ENCODE measurements at places on chromosomes 2 and 18.

DNA sequence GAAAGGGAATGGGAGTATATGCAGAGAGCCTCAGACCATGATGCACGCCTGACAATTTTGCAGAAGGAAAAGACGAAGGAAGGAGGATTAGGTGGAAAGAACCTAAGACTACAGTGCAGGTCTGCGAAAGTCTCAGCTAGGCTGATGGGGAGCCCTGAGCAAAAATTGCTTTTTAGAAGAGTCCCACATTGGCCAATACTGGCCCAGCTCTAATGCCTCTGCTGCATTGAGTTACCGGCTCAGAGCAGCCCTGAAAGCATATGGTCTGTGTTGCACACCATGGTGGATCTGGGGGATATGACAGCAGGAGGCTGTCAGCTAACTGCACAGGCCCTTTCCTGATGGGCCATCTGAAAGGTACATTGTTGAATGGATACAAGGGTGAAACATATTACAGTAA, 48.3 kb upstream of the CAVIN2 start:
- DNase-seq: no peak

GRCh38 chr2:55355451-55355850, 64.2 kb downstream of the CCDC88A start:
- DNase-seq: no peak

DNA sequence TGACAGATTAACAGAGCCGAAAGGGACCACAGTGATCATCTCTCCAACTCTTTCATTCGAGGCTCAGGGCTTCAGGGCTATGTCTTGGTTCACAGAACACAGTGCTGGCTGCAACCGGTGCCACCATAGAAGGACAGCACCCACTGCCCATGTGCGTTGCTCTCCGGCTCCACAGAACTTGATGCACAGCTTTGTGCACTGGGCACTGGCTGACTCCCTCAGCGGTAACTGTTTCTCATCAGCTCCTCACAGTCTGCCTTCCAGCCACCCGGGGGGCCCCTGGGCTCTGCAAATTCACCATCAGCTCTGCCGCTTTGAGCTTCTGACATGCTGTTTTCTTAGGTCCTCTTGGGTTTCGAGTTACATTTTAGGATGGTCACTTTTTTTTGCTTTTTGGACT, 124.3 kb upstream of the RAB12 start:
- DNase-seq: no peak

- DNase-seq: no peak
Observed at GRCh38 chr18:31247574-31248199, 70.3 kb upstream of the DSG1 start.

- DNase-seq: no peak
Observed at GRCh38 chr2:101974663-101975062, 17.1 kb upstream of the IL1R2 start.

DNA sequence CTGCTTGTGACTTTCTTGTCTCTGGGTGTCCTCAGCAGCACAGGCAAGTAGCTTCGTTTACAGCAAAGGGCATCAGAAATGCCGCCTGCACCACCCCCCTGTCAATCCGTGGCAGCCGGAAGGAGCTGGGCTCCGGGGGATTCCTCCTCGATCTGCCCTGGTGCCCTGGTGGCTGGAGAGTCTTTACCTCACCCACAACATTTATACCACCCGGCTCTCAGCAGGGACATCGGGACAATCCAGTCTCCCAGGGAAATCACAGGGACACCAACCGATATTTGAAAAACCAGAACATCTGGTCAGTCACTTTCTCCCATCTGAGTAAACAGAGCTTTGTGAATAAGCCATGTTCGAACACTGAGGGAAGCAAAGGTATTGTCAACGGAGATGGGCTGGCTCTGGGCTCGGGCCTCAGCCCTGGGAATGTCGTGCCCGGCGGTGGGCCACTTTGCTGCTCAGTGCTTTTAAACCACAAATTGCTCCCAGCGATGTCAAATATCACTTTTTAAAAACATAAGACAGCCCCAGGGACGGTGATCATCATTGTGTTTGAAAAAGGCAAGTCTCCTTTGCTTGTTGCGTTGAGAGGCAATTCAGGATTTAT, 210.0 kb upstream of the SALL3 start:
- DNase-seq: no peak

GRCh38 chr18:59835605-59836379, 64.0 kb upstream of the PMAIP1 start:
- DNase-seq: no peak

DNA sequence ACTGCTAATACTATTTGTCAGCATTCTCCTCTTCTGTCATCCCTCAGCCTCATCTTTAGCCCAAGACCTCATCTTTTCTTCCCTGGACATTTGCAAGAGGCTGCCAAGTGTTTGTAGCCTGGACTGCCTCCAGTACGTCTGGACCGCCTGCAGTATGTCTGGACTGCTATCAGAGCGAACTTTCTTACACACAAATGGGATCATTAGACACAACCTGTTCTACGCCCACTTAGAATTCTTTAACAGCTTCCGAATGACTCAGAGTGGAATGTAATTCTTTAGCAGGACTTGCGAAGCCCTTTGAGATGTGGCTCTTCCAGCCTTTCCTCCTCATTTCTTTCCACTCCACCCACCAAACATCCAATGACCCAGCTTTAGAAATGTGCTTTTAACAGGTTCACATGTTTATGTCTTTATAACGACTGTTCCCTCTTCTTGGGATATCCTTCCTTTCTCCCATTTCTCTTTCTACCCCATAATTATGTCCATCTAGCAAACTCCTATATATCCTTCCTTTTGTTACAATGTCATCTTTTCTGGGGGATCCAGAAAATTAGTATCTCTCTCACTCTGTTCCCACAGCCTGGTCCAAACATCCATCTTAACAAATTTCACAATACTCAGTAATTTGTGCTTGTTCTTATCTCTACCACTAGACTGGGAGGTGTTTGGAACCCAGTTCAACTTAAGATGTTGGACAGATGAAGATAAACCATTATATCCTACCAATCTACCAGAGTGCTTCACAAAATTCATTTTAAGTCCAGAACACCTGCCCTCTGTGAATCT, 171.3 kb upstream of the PGAP1 start:
- DNase-seq: no peak

DNA sequence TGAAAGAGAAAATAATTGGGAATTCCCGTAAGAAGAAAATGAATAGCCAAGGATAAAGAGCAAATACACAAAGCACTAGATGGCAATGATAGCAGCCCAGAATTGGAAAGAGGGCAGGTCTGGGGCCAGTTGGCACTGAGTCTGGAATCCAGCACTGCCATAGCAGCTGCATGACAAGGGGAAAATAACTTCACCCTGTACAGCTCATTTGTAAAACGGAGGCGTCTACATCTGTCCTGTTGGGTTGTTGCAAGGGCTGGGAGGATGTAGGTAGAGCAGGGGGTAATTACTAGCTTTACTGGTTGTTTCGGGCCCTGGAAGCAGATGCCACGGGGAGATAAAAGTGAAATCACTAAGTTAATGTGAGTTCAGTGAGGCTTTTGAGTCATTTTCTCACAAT, 110.0 kb upstream of the RASGRP3 start:
- no peak for DNase-seq

- DNase-seq: no peak
Observed at GRCh38 chr2:64635976-64636911, 17.5 kb downstream of the SERTAD2 start.

DNA sequence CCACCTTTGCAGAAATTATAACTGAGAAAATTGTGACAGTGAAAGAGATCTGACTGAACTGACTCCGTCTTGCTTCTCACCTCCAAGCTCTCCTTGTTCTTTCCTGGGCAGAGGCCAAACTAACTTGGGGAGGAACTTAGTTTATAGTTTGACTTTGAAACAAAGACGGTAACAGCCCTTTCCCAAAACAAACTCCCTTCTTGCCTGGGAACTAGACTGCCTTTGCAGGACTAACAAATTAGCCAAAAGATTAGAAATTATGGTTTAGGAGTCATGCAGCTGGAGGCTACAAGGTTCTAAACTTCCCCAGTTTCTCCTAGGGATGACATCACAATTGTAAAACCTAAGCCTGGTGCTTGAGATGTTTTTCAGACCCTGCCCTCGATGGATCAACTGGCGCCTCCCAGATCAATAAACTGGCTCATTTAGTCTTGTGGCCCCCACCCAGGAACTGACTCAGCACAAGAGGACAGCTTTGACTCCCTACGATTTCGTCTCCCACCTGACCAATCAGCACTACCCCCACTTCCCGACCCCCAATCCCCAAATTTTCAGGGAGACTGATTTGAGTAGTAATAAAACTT, 137.7 kb downstream of the ALPK2 start:
- no peak for DNase-seq

GRCh38 chr2:15560140-15560987, 770 bp downstream of the NBAS start:
- no peak for DNase-seq

- DNase-seq: no peak
Observed at GRCh38 chr18:10455726-10456453, 1.5 kb downstream of the APCDD1 start.

DNA sequence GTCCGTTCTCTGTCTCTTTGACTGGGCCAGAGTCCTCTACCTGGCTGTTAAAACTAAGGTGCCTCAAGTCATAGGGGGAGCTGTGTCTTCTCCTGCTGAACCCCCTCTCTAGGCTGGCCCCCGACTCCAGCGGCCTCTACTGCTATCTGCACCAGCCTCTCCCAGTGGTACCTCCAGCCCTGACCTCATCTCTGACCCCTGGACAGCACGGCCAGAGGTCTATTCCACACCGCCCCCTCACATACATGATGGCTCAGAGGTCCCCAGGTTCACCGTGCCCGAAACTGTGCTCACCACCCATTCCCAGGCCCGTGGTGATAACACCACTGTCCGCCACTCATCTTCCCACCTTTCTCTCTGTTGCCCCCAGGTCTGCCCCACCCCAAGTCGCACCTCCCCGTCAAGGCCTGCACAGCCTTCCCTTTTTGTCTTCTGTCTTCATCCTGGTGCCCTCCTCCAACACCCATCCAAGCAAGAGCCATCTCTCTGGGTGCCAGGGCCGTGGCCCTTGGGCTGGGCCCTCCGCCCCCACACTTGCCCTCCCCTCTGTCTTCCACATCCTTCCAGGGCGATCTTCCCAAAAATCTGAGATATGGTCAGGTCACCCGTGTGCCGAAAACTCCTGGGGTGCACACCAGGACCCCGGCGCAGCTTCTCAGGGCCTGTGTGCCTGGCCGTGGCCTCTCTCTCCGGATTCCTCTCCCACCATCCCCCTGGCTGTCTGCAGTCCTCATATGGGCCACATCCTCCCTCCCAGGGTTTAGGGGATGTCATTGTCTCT, 134.4 kb upstream of the ID2 start:
- DNase-seq: no peak

- no peak for DNase-seq
Observed at GRCh38 chr2:20526708-20527107, 79.8 kb downstream of the RHOB start.

DNA sequence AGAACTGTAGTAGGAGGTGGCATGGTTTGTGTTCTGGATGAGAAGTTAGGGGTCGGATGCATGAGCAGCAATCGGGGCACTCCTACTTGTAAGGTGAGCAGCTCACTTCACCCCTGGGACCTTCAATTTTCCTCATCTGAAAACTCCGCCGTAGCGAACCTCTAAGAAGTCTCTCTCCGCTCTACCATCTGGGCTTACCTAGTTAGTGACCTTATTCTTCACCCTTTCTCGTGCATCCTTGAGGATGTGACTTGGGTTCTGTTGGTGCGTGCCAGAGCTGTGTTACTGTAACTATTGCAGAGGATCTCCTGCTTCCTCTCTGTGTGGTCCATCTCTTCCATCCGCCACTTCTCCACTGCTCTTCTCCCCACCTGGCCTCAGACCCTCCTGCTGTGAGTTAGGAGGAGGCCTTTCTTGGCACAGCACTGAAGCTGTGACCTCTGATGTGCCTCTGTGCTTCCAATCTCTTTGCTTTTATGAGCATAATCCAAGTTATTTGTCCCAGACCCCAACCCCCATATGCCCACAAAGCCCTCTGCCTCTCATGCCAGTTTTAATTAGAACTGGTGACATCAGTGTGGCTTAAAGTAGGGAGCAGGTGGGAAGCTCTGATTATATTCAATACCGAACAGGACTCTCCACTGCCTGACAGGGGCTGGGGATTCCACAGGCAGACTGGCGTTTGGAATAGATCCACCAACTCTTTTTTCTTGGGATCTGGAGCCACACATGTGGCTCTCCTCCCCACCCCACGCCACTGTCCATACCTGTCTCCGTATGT, 178.4 kb downstream of the BCL2 start:
- no peak for DNase-seq

DNA sequence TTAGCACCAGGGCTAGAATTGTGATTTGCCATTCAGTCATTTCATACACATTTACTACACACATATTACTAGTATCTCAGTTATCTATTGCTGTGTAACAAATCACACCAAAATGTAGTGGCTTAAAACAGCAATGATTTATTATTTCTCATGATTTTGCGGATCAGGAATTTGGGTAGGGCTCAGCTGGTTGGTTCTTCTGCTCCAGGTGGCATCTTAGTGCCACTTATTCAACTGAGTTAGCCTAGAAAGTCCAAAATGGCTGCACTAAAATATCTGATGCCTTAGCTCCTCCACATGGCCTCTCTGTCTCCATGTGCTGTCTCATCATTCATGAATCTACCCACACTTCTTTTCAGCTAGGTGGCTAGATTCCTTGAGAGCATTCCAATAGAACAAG, 107.1 kb downstream of the ZFP36L2 start:
- no peak for DNase-seq

DNA sequence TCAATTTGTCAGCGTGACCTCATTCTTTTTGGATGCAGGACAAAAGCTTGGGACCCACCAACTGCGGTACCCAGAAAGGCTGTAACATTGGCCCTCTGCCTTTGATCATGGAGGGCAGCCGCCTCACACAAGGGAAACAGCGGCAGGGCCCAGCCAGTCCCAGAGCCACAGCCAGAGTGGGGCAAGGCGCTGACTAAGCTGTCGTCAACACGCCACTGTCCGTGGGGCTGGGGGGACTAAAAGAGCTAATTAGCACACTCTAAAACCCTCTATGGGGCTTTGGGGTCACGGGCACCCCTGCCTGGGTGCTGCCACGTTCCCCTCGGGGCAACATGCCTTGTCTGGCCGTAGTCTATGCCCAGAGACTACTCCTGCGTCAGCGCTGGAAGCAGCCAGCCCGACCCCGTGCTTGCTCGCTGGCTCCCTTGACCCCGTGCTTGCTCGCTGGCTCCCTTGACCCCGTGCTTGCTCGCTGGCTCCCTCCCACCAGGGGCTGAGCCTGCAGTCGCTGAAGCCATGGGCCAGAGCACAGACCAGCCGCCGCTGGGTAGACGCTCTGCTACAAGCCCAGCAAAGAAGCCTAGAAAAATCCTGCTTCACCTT, 598.4 kb downstream of the MBD2 start:
- no peak for DNase-seq

DNA sequence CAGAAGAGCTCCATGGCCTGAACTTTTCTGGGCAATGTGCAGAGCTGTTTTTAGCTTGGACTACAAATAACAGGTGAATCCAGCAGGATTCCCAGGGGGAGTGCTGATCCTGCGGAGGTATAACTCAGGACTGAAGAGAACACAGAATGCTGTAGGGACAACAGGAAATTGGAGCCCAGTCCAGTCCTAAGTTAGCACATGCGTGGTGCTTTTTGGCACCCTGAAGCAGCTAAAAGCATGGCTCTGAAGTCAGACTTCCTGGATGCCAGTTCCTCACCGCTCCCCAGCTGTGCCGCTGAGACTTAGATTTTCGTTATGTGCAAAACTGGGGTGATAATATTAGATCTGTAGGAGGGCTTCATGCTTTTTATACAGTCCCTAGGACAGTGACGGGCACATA, 58.6 kb downstream of the GALR1 start:
- no peak for DNase-seq
